ENCODE measurements at places on chromosomes 12 and 14.
A peak's percentile ranks its signal among the peaks of the same experiment; 100 is the strongest.

DNA sequence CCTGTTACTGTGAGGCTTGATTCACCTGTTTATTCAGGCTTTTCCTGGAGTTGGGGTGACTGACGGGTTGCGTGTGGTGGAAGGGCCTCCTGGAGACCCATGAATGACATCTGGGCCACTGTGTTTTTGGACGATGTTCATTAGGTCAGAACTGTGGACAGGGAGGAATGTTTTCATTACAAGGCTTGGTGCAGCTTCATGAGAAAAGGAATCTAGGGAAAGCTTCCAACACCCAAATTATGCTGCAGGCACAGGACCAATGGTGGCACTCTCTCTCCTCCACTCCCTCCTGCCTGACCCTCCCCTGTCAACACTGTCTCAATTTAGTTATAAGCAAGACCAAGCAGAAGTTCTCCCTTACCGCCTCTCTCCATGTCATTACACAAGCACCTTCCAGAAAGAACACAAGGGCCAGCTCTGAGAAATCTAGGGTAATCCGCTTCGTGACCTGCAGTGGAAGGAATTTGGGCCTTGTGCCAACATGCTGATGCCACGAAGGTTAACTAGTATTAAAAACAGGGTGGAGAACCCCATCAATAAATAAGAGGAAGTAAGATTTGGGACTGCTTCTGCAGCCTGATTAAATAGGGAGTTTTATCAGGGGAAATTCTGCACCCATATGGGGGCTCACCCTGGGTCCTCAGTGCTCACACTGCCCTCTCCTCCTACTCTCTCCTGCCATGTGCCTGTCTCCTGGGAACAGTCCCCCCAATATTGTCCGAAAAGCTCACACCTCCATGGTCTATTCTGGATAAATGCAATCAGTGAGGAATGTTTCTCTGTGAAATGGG, 200.3 kb downstream of the KTN1 start:
- DNase-seq, result no peak

DNA sequence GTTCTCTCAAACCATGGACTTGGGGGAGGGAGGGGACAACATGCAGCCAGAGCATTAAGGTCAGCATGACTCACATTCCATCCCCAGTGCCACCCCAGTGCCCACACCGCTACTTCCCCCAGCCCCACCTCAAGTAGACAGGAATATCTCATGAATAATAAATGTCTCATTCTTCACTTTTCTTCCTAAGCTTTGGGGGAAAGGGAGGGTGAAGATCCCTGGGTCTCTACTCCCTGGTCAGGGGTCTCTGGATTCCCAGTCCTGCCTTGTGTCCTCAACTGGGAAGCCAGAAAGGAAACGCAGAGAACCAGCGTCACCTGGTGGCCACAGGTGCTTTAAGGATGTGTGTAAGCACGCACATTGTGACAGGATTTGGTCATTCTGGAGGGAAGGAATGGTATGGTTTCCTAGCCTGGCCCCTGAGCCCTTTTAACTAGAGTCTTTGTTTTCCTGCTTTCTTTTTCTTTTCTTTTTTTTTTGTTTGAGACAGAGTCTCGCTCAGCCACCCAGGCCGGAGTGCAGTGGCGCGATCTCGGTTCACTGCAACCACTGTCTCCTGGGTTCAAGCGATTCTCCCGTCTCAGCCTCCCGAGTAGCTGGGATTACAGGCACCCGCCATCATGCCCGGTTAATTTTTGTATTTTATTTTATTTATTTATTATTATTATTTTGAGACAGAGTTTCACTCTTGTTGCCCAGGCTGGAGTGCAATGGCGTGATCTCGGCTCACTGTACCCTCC, 3.4 kb downstream of the GPR84 start:
- DNase-seq, result peak; percentile 66

GRCh38 chr12:43094886-43095575, 457.0 kb downstream of the ADAMTS20 start:
- DNase-seq, result no peak

DNA sequence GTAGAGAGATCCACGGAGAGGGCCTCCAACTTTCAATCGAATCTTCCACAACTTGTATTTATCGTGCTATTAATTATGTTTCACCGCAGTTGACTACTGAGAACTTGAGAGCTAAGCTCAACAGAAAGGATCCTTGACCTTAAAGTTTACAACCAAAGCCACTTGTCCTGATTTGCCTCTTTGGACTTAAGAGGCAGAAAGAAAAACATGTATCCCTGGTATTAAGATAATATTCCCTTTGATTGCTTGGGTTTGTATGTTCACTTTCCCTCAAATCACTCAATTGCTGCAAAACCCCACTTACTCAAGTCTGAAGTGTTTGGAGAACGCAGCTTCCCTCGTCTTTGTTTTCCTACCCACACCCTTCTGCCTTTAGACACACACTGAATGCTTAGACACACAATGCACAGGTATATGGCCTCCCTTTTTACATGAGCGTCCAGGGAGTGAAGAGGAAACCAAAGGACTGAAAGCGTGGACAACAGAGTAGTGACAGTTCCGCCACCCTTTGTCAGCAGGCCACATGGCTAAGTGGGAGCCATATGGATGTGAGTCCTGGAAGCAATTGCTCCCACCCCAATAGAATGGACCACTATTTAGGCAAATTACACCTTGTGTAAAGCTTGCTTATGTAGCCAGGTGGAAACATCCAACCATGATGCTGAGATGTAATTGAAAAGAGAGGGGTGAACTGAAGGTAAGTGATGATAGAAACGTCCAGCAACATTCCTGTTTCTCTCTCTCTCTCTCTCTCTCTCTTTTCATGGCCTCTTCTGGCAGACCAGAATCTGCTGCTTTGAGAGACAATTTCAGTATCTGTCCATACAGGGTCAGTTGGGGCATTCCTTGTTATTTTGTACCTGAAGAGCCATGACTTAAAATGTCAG, 1.4 kb upstream of the PKP2 start:
- no peak for DNase-seq

DNA sequence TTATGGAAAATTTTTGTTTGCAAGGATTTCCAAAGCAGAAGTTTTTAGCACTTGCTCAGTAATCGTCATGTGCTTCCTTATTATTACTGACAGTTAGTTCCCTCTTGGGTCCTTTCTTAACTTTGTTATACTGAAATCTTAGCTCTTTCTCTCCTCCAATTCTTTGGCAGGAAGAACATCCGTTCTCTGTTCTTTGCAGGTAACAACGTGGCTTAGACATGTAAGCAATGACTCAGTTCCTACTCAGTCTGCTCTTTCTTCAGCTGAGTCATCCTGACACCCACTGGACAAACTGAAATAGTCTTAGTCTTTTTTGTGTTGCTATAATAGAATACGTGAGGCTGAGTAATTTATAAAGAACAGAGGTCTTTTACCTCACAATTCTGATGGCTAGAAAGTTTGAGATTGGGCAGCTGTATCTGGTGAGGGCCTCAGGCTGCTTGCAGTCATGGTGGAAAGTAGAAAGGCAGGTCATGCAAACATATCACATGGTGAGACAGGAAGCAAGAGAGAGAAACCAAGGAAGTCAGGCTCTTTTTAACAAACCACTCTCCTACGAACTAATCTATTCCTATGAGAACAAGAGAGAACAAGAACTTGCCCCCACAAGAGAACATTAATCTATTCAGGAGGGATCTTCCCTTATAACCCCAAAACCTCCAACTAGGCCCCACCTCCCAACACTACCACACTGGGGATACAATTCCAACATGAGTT, 49.2 kb downstream of the TESPA1 start:
- peak; percentile 77 for DNase-seq

DNA sequence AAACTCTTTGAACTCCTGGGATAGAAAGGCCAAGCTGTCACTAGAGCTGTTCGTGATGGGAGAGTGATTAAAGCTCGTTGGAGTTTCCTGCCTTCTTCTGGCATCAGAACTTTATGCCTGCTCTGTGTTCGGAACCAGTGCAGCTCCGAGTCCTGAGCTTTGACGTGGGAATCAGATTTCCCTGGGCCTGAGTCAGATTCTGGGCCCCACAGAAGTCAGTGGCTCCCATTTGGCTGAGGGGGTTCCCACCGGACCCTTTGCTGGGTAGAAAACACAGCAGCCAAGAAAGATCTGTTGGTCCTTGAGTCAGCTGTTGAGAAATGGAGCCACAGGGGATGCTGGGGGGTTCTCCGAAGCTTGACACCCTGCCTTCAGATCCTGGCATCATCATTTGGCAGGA, 238.0 kb downstream of the CHST11 start:
- DNase-seq, result no peak

- no peak for DNase-seq
Observed at GRCh38 chr14:67851785-67852410, 32.3 kb downstream of the RAD51B start.

GRCh38 chr12:77384941-77385340, 319.6 kb upstream of the E2F7 start:
- DNase-seq, result no peak

DNA sequence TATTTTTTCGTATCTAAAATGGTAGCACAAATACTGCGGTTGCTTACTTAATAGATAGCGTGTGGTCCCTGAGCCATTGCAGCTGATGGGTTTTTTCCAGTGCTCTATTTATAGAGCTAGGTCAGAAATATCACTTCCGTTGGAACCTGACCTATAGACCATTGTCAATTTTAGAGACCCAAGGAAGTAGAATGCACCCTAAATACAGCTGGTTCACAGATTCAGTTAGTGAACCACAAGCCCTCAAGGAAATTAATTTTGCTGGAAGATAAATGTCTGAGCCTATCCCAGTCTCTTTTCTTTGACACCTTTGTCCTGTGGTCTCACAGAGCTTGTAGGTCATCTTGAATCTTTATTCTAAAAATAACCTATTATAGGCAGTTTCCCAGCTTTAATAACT, 391.0 kb downstream of the ZFP36L1 start:
- no peak for DNase-seq

DNA sequence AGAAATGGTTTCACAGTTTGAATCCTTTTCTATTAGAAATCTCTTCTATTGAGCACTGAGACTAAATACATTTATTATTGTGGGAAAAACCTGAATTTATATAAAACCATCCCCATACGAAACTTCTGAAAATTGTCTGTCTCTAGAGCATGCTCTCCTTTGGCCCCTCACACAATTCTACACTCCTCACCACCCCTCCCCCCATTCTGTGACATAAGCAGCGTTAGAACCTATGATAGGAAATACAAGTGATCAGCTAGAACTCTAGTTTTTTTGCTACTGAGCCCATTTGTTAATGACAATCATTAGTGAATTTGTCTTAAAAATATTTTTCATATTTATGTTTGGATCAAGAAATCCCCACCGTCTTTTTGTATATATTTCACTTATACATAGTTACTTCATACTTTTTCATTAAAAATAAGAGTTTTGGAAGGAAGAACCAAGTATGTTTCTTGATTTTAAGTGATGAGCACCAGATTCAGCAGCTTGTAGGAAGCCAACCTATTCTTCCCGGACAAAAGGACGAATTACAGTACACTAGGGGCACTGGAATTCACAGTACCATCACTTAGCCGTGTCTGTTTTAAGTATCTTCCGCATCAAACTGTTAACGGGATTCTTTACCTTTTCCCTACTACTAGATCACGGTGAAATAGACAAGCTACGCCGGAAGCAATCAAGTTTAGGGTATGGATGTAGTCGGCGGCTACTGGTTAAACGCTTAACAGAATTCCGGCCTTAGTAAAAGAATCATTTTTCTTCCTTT, 724 bp downstream of the GTSF1 start:
- DNase-seq, result no peak

DNA sequence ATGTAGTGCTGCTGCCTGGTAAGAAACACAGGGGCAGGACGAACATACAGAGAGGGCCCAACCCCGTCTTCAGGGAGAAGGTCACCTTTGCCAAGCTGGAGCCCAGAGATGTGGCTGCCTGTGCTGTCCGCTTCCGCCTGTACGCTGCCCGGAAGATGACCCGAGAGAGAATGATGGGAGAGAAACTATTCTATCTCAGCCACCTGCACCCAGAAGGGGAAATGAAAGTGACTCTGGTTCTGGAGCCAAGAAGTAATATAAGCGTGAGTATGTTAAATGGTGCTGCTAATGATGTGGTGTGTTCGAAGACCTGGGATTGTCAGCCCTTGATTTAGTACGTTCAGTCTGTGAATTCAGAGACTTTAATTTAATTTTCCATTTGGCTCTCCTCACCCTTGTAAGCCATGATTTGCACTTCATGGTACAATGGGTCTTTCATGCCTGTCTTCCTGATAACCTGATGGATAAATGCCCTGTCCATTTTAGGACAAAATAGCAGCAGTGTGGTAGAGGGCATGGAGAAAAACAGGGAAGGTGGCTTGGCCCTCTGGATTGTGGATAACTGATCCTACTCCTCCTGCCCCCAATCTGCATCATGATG, 318.9 kb downstream of the SNAPC1 start:
- DNase-seq, result no peak

DNA sequence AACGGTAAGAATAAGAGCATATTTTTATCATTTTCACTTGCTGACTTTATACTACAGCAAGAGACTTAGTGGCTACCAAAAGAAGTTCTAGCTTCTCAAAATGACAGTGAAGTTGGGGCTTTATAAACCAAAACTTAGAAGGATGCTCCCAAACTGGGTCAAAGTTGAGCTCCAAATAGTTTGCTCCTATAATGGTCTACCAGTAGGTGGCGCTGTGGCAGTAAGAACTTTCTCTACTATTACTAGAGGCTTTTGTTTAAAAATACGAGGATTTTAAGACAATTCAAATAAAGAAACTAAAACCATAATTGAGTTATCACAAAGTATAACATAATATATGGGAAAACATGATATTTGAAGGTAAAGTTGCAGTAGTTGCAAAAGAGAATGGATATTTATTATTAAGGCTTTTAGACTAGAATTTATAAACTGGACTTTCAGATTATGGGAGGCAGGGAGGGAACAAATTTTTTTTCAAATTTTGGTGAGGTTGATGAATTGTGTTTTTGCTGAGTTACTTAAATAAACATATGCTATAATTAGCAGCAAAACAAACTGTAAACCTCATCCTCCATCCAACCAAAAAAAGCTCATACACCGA, 75.0 kb downstream of the TGFB3 start:
- peak; percentile 83 for DNase-seq

DNA sequence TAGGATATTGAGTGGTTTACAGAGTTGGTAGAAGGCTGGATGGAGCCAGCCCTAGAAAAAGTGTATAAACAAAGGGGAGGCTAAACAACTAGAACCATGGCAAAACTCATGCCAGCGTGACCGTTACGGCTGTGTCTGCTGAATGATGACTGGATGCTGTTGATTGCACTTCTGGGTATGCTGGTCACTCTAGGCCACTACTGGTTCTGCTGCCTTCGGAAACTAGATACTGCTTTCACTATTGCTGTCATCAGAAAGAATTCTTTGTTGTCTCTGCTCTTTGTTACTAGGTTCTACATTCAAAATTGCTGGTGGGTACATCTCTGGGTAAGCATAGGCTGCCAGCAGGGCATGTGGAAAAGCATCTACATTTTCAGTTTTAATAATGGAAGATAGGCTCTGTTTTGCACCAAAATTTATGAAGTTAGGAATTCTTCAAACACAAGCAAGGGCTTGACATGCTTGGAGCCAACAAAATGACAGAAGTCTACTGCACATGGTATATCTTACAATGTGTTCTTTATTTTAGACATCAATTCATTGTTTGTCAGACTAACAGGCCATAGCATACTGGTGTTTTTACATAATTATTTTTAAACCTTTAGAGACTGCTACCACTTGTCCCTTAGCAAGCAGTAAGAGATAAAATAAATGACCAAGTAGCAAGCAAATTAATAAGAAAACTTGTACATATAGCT, 15.4 kb downstream of the MON2 start:
- no peak for DNase-seq

GRCh38 chr14:68297876-68298468, 478.4 kb downstream of the RAD51B start:
- DNase-seq, result no peak
